Smooth muscle cell of the coronary artery (primary cell): ENCODE measurements at places on chromosomes 13 and 19. TPM values are rescaled to one million over a fixed set of nuclear protein-coding genes. Genes with fewer than 3 reads are reported as not detected.

SGCG gene
- total RNA-seq = 0.53 and 0.82 TPM in 2 replicates

C1QTNF9B gene
- not detected in 2 replicates for total RNA-seq

TMEM86B gene
- 0.98 and 1.2 TPM in 2 replicates for total RNA-seq

PLA2G4C gene
- 2.7 and 11.5 TPM in 2 replicates for total RNA-seq

SLITRK6 gene
- total RNA-seq = 1.5 TPM in 1 of 2 replicates, not detected in the other

ZIM2 gene
- total RNA-seq = not detected in 2 replicates

OR7A5 gene
- total RNA-seq = not detected in 2 replicates

ZNF738 gene
- 1.1 and 4.1 TPM in 2 replicates for total RNA-seq
